ENCODE measurements at places on chromosomes 11 and 22. TPM values are rescaled to one million over a fixed set of nuclear protein-coding genes. Genes with fewer than 3 reads are reported as not detected.

Gene SLC37A2
- 9.7 TPM for polyA plus RNA-seq

Gene EED
- 19.2 TPM for polyA plus RNA-seq

Gene DENND6B
- 1.0 TPM for polyA plus RNA-seq

Gene OR51B5
- polyA plus RNA-seq = not detected

Gene ARHGAP8
- polyA plus RNA-seq = 14.8 TPM

Gene ROBO4
- polyA plus RNA-seq = 5.9 TPM

Gene RHOD
- polyA plus RNA-seq = 243 TPM

Gene HPX
- polyA plus RNA-seq = 0.38 TPM

Gene OR8D1
- polyA plus RNA-seq = not detected

Gene EP300
- 3.3 TPM for polyA plus RNA-seq

Gene SYT13
- polyA plus RNA-seq = not detected

Gene OR6T1
- polyA plus RNA-seq = not detected

Gene NRXN2
- polyA plus RNA-seq = not detected

Gene MMP8
- not detected for polyA plus RNA-seq

Gene RDX
- polyA plus RNA-seq = 27.8 TPM

Gene GPHA2
- polyA plus RNA-seq = 0.27 TPM

Gene DEUP1
- polyA plus RNA-seq = not detected

Gene RAG2
- polyA plus RNA-seq = not detected

Gene OR4D5
- not detected for polyA plus RNA-seq

Gene SGSM1
- polyA plus RNA-seq = not detected

Gene KCNJ11
- not detected for polyA plus RNA-seq

Gene RIMBP3C
- 0.01 TPM for polyA plus RNA-seq

Gene BACE1
- polyA plus RNA-seq = 6.1 TPM

Gene KRTAP5-9
- polyA plus RNA-seq = not detected

Gene LDLRAD3
- polyA plus RNA-seq = 5.0 TPM

Gene MS4A3
- polyA plus RNA-seq = not detected

Gene MFNG
- polyA plus RNA-seq = 5.7 TPM

Gene IFITM5
- not detected for polyA plus RNA-seq

Gene DTX4
- 2.7 TPM for polyA plus RNA-seq

Gene MUC2
- not detected for polyA plus RNA-seq

Gene OR51B4
- not detected for polyA plus RNA-seq

Gene KREMEN1
- 10.6 TPM for polyA plus RNA-seq

Gene IFITM10
- polyA plus RNA-seq = 0.06 TPM

Gene SYT7
- 1.5 TPM for polyA plus RNA-seq

Gene SLC7A4
- polyA plus RNA-seq = 0.03 TPM

Gene OR10A2
- polyA plus RNA-seq = not detected

Gene PRODH
- 0.54 TPM for polyA plus RNA-seq

Gene TIMM8B
- 99.3 TPM for polyA plus RNA-seq

Gene CBLIF
- not detected for polyA plus RNA-seq

Gene ENTHD1
- polyA plus RNA-seq = not detected

Gene OR4D9
- polyA plus RNA-seq = not detected

Gene TREH
- polyA plus RNA-seq = 0.09 TPM

Gene SMC1B
- not detected for polyA plus RNA-seq

Gene CARD18
- 0.65 TPM for polyA plus RNA-seq
